ENCODE measurements at places on chromosomes 4 and X.

GRCh38 chr4:142129931-142130330 lies 493.5 kb downstream of the IL15 start:
- DNase-seq, result no peak

DNA sequence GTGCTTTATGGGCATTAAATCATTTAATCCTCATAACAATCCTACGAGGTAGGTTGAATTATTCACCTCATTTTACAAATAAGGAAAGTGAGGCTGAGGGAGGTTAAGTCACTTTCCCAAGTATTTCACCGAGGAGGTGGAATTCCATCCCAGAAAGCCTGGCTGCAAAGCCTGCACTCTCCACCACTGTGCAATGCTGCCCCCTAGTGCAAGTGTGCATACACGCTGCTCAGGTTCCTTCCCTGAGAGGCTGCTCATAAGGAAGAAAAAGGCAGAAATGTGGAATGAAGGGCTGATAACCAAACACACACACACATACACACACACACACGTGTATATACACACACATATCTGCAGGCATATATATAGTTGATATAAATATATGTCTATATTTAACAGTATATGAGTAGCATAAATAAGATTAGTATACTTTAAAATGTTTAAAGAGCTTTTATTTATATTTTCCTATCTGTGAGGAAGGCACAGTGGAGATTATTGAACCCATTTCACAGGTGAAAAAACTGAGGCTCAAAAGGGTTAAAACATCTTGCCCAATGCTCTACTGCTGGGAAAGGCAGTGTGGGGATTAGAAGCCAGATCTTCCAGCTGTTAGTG lies 714.5 kb upstream of the TENM3 start:
- DNase-seq, result no peak

DNA sequence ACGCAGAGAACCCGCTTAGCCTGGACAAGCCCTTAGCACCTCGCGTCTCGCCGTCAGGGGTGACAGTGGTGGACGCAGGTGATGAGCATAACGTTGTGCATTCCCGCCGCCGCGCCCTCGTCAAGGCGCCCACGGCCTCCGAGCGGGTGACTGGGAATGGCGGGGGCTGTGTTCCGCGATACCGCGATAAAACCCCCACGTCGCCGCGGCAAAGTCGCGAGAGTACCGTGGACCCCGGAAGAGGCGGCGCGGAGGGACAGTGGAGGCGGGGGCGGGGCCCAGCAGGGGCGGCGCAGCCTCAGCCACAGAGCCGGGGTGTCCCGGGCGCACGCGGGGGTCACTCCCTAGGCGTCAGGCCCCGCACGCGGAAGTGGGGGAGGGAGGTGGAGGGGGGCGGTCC lies 53.8 kb downstream of the ZFYVE28 start:
- DNase-seq, result peak; percentile 36

- no peak for DNase-seq
Measured at GRCh38 chrX:130995439-130995838, 62.7 kb upstream of the ARHGAP36 start.

- DNase-seq, result no peak
Measured at GRCh38 chrX:2766906-2767305, 15.1 kb downstream of the XG start.

DNA sequence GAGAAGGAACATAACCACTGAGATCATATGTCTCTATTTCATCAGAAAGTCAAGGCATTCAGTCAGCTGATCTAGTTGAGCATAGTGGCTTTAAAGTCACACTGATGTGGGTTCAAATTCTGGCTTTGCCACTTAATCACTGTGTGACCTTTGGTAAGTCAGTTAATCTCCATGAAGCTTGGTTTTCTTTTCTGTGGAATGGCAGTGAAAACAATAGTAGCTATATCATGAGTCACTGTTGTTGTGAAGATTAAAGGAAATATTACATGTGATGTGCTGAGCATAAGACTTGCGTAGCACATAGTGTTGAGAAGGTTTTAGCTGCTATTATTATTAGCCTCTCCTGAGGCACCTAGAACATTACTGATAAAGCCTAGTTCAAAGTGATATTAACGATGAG lies 242.2 kb downstream of the FMR1NB start:
- no peak for DNase-seq

- DNase-seq, result no peak
Measured at GRCh38 chr4:189162888-189163287, 777.8 kb upstream of the FRG1 start.
